ENCODE measurements at places on chromosomes 2 and 18.

DNA sequence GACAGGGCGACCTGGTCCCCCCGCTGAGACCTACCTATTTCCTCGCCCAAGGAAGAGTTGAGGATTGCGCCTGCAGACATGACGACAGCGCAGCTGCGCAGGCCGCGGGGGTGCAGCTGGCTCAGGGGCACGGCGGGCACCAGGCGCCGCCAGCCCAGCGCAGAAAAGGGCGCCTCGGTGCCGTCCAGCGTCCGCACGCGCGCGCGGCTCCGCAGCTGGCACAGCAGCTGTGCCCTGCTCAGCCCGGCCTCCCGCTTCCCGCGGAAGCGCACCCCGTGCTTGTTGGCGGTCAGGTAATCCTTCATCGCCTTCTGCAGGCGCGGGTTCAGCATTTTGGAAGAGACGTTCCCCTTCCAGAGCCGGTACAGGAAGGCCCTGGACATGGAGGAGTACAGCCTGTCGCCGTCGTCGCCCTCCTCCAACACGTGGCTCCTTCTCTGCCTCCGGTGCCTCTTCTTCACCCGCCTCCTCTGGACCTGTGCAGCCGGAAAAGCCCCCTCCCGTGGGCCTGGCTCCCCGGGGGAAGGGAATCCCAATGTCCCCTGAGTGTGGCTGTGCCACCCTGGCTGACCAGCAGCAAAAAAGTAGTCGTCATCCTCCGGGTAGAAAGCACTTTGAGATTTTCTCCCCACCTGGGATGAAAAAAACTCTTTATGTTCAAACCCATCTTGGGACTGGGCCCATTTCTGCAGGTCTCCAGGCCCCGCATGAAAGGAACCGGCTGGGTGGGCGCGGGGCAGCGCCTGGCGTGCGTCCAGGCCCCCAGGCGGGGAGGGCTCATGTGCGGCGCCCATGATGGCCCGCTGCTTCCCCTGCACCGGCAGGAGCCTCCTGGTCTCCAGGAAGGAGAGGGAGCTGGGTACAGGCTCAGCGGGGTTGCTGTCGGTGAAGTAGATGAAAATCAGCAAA is 42.7 kb downstream of the ST6GAL2 start:
- DNase-seq = no peak

GRCh38 chr2:217974389-217975005 is 28.3 kb downstream of the TNS1 start:
- no peak for DNase-seq

GRCh38 chr2:43465234-43465633 is 130.6 kb downstream of the THADA start:
- no peak for DNase-seq

DNA sequence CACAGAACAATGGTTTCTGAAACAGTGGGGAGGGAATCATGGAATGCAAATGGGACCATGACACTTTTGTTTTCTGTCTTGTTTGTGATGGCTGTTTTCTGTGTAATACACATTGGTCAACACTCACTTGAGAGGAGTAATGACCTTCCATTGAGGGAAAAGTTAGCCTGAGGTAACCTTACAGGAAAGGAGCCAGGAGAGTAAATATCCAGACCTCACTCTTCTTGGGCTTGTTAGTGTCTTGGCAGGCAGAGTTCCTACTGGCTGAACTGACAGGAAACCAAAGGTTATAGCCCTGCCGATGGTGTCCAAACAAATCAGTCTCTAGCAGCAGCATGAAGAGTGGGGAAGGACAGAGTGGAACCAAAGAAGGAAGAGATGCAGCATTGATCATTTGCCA is 17.2 kb upstream of the RPRM start:
- no peak for DNase-seq

DNA sequence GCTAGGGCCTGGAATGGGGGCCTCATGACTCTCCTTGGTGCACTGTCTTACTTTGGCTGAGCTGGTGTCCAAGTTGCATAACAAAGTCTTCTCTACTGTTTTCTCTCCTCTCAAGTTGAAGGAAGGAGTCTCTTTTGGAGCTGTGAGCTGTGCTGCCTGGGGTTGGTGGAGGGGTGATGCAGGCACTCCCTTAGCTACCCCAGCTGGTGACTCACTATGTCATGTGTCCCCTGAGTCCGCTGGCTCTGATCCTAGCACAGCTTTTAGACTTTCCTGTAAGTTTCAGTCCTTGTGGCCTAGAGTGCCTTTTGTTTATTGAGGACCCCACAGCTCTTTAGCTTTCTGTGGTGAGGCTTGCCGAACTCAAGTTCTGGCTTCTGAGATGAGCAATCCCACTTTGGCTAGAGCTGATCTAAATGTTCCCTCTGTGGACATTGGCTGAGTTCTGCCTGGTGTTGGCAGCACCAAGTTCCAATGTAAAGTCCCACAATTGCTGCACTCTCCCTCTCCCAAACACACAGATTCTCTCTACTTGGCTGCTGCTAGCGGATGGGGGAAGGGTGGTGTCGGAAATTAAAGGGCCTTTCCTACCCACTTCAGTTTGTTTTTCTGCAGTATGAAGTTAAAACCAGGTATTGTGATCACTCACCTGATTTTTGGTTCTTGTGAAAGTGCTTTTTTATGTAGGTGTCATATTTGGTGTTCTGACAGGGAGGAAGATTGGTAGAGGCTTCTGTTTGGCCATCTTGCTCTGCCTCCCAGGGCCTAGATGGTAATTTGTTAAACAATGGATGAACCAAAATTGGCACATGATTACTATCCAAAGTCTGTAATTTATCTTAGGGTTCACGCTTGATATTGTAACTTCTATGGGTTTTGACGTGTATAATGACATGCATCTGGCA is 83.2 kb downstream of the COMMD1 start:
- no peak for DNase-seq

DNA sequence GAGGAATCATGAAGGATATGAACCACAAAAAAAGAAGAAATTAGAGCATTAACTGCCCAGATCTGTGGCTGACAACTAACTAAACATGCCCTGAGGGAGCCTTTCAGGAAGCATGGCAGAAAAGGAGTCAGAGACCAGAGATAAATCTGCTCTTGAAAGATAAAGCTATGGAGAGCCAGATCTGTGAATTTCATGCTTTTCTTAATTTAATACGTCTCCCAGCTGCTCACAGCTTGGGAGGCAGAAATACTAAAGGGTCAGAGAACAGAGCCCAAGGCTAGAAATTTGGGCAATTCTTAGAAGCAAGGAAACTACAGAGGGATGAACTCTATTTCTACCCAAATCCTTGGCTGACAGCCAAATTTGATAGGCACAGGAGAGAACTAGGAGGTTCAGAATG is 223.0 kb upstream of the DPP10 start:
- DNase-seq = no peak

- no peak for DNase-seq
Observed at GRCh38 chr2:48105848-48106247, 199.6 kb upstream of the FBXO11 start.

GRCh38 chr2:132958887-132959286 is 288.9 kb upstream of the LYPD1 start:
- no peak for DNase-seq

GRCh38 chr18:79749251-79750191 is 48.2 kb upstream of the KCNG2 start:
- no peak for DNase-seq
